ENCODE measurements at places on chromosomes 1 and 21.

GRCh38 chr1:209421186-209421585 lies 162.3 kb upstream of the CAMK1G start:
- DNase-seq = no peak

DNA sequence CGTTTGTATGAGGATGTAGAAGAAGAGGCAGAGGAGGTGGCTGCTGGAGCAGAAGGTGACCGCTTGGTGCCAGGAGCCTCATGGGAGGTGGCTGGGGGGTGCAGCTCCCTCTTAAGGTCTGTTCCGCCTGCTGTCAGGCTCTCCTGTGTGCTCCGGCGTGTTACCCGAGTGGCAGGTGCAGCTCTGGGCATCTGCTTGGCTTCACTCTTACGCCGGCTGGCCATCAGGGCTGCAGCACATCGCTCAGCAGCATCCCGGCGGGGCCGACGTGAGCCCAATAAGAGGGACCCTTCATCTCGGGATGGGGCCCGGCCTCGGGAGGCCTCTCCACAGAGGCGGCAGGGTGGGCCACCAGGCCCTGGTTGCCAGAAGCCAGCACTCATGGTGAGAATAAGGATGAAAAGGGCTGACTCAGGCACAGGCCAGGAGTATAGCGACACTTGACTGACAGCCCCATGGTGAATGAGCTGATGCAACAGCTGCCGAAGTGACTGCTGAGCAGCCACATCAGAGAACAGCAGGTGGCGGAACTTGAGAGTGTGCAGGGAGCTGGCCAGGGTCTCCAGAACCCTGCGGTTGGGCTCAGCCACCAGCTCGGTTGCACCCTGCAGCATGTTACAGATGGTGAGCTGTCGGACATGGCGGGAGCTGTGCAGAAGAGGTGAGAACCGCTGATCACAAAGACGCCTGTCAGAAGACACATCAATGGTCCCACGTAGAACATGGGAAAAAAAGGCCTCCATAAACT lies 17.5 kb downstream of the LRRC41 start:
- no peak for DNase-seq

- DNase-seq = no peak
These were observed 83.0 kb upstream of the ATF3 start for GRCh38 chr1:212525479-212526110.

GRCh38 chr1:44297695-44298400 lies 57.2 kb downstream of the ERI3 start:
- no peak for DNase-seq

DNA sequence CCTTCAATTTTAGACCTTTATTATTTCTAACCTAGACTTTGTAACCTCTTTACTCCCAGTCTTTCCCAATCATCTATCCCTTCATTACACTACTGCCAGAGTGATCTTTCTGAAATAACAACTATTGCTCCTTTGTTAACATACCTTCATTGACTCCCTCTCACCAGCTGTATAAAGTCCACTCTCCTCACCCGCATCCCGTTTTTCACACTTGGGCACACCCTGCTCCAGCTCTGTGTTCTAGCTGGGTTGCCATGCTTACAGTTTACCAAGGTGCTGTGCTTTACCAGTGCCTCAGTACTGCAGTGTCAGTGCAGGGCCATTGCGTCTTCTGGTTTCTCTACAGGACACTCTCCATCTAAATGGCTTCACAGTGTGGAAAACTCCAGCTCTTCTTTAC lies 148.2 kb downstream of the NFIA start:
- no peak for DNase-seq

GRCh38 chr1:55463814-55464475 lies 248.8 kb upstream of the USP24 start:
- no peak for DNase-seq

- no peak for DNase-seq
These were observed 566 bp upstream of the ALG6 start for GRCh38 chr1:63366908-63367214.
